ENCODE measurements at places on chromosomes 12 and 14. TPM values are rescaled to one million over a fixed set of nuclear protein-coding genes. Genes with fewer than 3 reads are reported as not detected.

OASL gene
- total RNA-seq = not detected

GRCh38 chr12:64706306-64706705, 52.9 kb downstream of the GNS start:
- no peaks in the 10 kb centered on the region for H3K4me1 ChIP-seq
- H3K27me3 ChIP-seq = no peaks in the 10 kb centered on the region
- H3K36me3 ChIP-seq = no peaks in the 10 kb centered on the region
- no peak overlapping the region for H3K4me3 ChIP-seq

- H3K4me1 ChIP-seq = no peaks in the 10 kb centered on the region
- no peak overlapping the region for H3K27ac ChIP-seq
- H3K4me3 ChIP-seq = no peak overlapping the region
- DNase-seq = no peak
- H3K36me3 ChIP-seq = peaks cover 8% of the 10 kb centered on the region
Observed at GRCh38 chr12:20289520-20289919, 78.8 kb upstream of the PDE3A start.

DNA sequence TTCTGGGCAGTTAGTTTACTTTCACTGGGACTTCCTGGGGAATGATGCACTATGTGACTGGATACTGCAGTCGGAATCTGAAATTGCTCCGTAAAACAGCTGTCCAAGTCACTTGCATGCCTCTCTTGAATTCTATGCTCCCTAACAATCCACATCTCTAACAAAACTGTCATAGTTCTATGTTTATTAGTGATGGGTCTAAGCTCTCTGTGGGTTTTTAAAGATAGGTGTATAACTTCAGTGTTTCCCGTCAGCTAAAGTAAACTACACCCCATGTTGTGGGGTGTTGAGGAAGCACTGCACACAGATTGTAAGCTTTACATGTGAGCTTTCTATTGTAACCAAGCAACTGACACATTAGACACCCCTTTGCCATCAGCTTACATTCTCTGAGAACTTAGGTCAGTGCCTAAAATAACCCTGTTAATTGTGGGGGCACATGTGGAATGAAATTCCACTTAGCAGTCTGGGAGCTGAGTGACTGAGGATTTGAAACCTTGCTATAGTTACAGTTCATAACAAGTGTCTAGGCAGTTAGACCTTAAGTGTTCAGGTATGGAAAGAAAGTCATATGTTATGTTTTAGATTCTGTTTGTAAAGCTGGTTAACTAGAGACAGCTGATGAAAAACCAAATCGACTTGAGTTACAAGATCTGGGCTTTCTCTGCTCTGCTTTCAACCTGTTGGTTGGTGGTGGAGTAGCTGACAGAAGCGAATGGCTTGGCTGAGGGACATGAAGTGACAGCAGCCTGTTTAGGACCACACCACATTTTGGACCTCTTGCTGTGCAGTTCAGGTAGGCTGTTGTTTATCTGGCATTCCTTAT, 165.7 kb downstream of the AKAP6 start:
- H3K27ac ChIP-seq = no peak overlapping the region
- no peaks in the 10 kb centered on the region for H3K27me3 ChIP-seq
- H3K4me3 ChIP-seq = no peak overlapping the region
- no peaks in the 10 kb centered on the region for H3K4me1 ChIP-seq
- no peak for DNase-seq
- H3K36me3 ChIP-seq = no peaks in the 10 kb centered on the region

CBLN3 gene
- total RNA-seq = 1.0 TPM

IFI27 gene
- total RNA-seq = 9.5 TPM

- no peaks in the 10 kb centered on the region for H3K36me3 ChIP-seq
- H3K4me1 ChIP-seq = no peaks in the 10 kb centered on the region
- H3K27ac ChIP-seq = no peak overlapping the region
- H3K4me3 ChIP-seq = no peak overlapping the region
- no peaks in the 10 kb centered on the region for H3K27me3 ChIP-seq
- no peak for DNase-seq
Observed at GRCh38 chr12:59383079-59383822, 212.6 kb upstream of the SLC16A7 start.

DNA sequence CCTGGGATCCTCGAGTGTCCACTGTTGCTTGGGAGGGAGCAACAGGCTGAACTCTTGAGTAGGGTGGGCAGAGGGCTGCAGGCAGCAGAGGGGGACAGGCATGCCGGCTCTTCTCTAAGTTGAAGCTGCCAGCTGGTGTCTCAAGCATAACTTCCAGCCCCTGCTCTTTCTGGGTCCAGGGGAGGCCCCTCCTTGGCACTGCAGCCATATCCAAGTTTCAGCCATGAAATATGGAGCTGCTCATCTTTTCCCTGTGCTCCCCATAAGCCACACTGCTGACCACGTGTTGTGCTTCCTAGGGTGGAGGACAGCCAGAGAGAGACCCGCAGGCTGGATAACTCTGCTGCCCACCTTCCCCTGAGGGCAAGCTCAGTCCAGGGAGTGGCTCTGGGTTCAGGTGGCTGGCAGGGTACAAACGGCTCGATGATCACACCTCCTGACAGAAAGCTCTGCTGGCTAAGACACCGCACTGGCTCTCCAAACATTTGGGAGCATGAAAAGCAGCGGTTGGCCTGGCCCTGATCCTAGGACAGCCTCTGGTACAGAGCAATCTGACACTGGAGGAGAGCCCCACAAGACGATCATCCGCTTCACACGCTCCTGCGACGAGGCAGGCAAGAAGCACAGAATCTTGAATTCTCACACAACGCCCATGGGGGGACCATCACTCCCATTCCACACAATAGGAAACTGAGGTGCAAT, 79.6 kb downstream of the PITPNM2 start:
- no peak overlapping the region for H3K27ac ChIP-seq
- H3K27me3 ChIP-seq = no peaks in the 10 kb centered on the region
- no peaks in the 10 kb centered on the region for H3K36me3 ChIP-seq
- no peak overlapping the region for H3K4me3 ChIP-seq
- H3K4me1 ChIP-seq = peaks cover 16% of the 10 kb centered on the region

NINJ2 gene
- total RNA-seq = 0.42 TPM

DNA sequence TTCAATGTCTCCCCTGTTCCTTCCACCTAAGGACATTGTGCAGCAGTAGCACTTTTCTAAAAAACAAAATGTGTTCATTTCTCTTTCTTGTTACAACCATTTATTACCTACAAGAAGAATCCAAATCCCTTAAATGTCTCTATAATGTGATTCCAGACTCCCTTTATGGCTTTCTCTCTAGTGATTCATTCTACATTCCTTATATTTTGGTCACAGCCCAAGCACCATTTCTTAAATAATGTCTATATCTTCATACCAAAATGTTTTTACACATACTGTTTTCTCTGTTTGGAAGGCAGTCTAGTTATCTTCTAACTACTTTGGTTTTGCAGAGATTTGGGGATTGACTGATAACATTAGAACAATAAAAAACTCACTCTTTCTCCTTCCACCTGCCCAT, 1037.3 kb upstream of the FLRT2 start:
- no peaks in the 10 kb centered on the region for H3K36me3 ChIP-seq
- no peaks in the 10 kb centered on the region for H3K4me1 ChIP-seq
- no peak overlapping the region for H3K27ac ChIP-seq
- H3K4me3 ChIP-seq = no peak overlapping the region
- H3K27me3 ChIP-seq = no peaks in the 10 kb centered on the region
- DNase-seq = no peak

DNA sequence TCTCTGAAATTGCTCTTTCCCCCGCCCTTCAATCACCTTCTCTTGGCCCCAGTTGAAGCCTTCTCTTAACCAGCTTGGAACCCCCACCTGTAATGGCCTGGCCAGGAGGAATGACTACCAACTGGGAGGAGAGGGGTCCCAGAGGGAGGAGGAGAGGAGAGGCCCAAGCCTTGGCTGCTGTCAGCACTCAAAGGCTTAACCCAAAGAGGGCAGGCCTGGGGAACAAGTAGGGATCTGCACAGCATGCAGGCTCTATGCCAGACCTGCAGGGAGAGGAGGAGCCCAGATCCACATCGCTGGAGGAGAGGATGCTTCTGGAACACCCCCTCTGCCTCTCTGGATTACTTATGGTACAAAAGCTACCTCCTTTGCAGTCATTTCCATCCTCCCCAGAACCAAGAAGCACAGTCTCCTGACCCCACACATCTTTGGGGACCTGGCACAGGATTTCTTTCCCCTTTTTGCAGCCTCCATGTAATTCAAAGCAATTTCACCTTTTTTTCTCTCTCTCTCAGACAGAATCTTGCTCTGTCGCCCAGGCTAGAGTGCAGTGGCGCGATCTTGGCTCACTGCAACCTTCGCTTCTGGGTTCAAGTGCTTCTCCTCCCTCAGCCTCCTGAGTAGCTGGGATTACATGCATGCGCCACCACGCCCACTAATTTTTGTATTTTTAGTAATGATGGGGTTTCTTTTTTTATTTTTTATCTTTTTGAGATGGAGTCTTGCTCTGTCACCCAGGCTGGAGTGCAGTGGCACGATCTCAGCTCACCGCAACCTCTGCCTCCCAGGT, 6.2 kb downstream of the RARG start:
- H3K4me1 ChIP-seq = peaks cover 61% of the 10 kb centered on the region
- no peak for DNase-seq
- peak overlapping the region; percentile 21 for H3K27ac ChIP-seq
- no peaks in the 10 kb centered on the region for H3K36me3 ChIP-seq
- H3K27me3 ChIP-seq = peaks cover 51% of the 10 kb centered on the region
- H3K4me3 ChIP-seq = peak overlapping the region; percentile 76

CCND2 gene
- 186 TPM for total RNA-seq

DNA sequence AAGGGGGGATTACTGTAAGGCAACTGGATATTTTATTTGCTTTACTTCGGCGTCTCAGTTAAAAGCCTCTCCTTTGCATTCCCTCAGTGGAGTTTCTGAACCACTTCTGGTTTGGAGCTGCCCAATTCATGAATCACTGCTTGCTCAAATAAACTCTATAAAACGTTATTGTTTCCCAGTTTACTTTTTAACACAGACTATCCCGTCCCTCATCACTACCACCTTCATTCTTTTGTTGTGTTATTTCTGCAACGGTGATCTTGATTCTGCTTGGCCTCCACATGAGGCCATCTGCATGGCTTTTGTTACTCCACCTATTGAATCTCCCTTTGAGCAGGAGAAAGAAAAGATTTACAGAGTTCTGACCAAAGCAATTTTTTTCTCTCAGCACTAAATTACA, 104.0 kb upstream of the PLEKHA5 start:
- peak overlapping the region; percentile 67 for H3K27ac ChIP-seq
- peaks cover 2% of the 10 kb centered on the region for H3K36me3 ChIP-seq
- H3K4me3 ChIP-seq = no peak overlapping the region

KRT71 gene
- total RNA-seq = not detected

RNASE3 gene
- not detected for total RNA-seq

- H3K4me1 ChIP-seq = peaks cover 4% of the 10 kb centered on the region
- no peaks in the 10 kb centered on the region for H3K36me3 ChIP-seq
- H3K4me3 ChIP-seq = no peak overlapping the region
- peaks cover 6% of the 10 kb centered on the region for H3K27me3 ChIP-seq
Observed at GRCh38 chr12:107386569-107386968, 293.2 kb upstream of the CRY1 start.

- peaks cover 18% of the 10 kb centered on the region for H3K27me3 ChIP-seq
- no peaks in the 10 kb centered on the region for H3K36me3 ChIP-seq
- no peak within 1 kb of the TSS for H3K4me3 ChIP-seq
- DNase-seq = peak; percentile 65
- peaks cover 32% of the 10 kb centered on the region for H3K4me1 ChIP-seq
- no peak within 1 kb of the TSS for H3K27ac ChIP-seq
Observed at GRCh38 chr12:119334430-119335170, at the start of gene CCDC60. CCDC60 (plus strand) TSS chr12:119334729; CDS start chr12:119335177, 448 bp downstream.

PRH1 gene
- 17.4 TPM for total RNA-seq

DNA sequence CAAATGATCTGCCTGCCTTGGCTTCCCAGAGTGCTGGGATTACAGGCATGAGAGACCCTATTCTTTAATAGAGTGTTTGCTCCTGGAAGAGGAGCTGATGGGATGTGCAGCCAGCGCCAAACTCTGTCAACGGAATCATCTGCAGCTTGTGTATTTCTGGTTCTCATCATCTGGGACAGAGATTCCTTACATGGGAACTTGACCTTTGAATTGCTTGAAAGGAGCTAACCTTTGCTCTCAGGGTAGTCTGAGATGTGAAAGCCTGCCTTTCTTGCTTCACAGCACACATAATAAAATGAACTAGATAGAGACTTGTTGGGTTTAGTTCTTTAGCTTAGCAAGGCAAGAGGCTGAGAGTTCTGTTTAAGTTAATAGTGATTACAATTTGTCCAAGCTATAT, 120.0 kb downstream of the OTOGL start:
- H3K27me3 ChIP-seq = no peaks in the 10 kb centered on the region
- peaks cover 37% of the 10 kb centered on the region for H3K4me1 ChIP-seq
- H3K36me3 ChIP-seq = no peaks in the 10 kb centered on the region
- H3K4me3 ChIP-seq = peak overlapping the region; percentile 7
- H3K27ac ChIP-seq = peak overlapping the region; percentile 14

B4GALNT1 gene
- total RNA-seq = 19.5 TPM

ABCD2 gene
- total RNA-seq = 0.70 TPM

MIS18BP1 gene
- total RNA-seq = 58.9 TPM

DNA sequence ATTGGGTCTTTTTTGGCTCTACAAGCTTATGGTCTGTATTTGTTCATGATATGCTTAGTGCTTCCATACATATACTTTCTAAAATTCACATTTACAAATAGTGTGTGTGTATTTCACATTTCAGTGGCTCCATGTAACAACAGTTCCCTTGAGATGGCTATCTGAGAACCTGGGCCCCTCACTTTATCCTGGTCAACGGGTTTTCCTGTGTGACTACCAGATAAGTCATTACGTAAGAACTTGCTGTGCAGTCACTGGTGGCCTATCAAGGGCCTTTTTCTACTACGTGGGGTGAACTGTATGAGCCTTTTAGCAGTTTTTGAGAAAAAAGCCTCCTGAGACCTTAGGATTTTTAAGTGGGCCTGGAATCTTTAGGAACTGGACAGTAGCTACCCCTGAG, 454.1 kb downstream of the PCNX1 start:
- H3K4me3 ChIP-seq = no peak overlapping the region
- peaks cover 20% of the 10 kb centered on the region for H3K4me1 ChIP-seq
- no peaks in the 10 kb centered on the region for H3K36me3 ChIP-seq

DNA sequence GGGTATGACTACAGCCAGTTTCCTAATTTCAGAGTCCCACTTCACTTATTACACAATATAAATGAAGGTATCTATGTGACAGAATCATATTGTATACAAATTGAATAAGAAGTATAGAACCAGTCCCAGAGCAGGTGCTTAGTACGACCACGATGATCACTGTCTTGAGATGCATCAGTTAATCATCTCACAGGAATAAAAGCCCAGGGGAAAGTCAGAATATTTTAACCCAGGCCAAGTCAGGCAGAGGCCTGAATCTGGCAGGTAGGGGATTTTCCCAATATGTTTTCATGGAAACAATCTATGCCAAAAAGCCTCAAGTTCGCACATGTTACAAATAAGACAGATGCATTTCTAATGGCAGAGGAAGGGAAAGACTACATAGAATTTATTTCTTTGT, 758.4 kb downstream of the BCL11B start:
- H3K27ac ChIP-seq = no peak overlapping the region
- no peaks in the 10 kb centered on the region for H3K36me3 ChIP-seq
- no peak overlapping the region for H3K4me3 ChIP-seq
- H3K27me3 ChIP-seq = peaks cover 5% of the 10 kb centered on the region
- H3K4me1 ChIP-seq = no peaks in the 10 kb centered on the region

CREBL2 gene
- total RNA-seq = 13.2 TPM
